ENCODE measurements at places on chromosomes 3 and 15.

- peak; percentile 48 for DNase-seq
These were observed 224.3 kb upstream of the ATP10A start for GRCh38 chr15:26087395-26087794.

DNA sequence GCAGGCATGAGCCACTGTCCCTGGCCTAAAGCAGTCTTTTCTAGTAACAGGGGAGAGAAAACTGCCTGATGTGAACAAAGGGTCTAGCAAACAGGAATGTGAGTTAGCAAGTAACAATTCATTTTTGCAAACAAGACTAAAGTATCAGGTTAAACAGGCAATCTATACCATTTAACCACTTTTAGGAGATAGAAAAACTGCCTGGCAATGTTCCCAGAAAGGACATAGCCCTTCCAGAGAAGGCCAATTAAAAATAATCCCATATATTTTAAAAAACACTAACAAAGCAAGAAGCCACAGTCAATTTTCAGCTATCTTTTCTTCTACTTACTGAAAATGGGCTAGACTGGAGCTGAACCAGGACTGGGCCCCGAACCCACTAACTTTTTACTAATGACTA lies 6.3 kb downstream of the RBSN start:
- no peak for DNase-seq

GRCh38 chr3:24341668-24342067 lies 153.0 kb downstream of the THRB start:
- no peak for DNase-seq

GRCh38 chr3:32424581-32425250 lies 33.1 kb downstream of the CMTM7 start:
- no peak for DNase-seq

DNA sequence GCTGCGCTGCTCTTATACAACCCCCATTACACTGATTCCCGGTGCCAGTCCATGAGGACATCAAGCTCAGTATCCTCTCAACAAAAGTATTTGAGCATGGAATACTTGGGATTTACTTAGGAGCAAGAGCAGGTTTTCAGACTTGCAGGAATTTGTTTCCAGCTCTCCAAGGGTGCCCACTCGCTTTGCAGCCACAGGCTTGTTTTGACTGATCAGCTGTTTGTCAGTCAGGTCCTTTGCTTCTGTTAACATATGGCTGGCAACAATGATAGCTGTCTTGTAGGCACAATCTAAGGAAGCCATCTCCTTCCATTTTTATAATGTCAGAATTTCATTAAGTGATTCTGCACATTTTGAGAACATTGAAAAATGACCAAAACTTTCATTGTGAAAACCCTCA lies 38.2 kb upstream of the MCF2L2 start:
- no peak for DNase-seq

DNA sequence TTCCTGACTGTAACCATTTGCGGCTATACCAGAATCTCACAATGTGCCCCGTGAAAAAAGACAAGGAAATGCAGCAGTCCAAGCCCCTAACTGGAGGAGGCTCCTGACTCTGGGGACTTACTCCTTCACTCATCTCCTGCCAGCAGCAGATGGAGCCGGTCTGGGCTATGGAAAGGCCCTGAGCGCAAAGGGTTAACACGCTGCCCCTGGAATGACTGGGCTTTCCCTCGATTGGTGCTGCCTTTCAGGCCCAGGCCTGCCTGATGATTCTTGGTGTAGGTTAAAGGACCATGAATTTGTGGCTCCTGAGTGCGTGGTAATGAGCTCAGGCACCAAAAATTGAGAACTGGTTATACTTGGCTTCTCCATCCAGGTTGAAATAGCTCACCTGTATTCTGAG lies 42.3 kb upstream of the GALNT15 start:
- DNase-seq = no peak

DNA sequence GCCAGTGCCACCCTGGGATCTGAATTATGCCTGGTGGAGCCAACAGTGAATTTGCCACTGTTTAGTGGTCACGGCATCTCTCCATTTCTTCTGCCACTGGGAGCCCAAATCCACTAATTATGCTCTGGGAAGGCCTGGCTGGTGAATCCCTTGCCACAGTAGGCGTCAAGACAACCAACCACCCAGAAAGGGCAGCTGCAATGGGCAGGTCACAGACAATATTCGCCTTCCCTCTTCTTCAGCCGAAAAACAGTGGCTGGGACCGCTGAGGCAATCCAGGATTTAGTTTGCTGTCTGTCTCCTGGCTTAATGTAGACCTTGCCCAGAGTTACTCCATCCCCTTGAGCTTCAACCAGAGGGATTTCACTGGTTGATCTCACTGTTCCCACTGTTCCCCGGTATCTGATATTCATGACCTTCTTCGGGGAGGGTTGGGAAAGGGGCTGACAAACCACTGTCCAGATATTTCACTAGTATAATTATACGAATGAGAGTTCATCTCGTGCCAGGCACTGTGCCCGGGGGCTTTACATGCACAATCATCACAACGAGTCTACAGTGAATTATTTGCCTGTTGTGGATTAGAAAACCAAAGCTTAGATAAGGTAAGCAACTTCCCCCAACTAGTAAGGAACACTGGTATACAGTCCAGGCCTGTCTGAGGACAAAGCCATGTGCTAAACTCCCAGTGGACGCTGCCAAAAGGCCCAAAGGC lies 49.9 kb upstream of the RAB6B start:
- DNase-seq = no peak

GRCh38 chr3:13564751-13565560 lies 16.0 kb downstream of the FBLN2 start:
- DNase-seq = no peak

GRCh38 chr15:25864966-25865365 lies 1.8 kb upstream of the ATP10A start:
- no peak for DNase-seq
